Forelimb muscle (tissue), 1 donor: ENCODE measurements at places on chromosomes 12 and 14. TPM values are rescaled to one million over a fixed set of nuclear protein-coding genes. Genes with fewer than 3 reads are reported as not detected.

DNA sequence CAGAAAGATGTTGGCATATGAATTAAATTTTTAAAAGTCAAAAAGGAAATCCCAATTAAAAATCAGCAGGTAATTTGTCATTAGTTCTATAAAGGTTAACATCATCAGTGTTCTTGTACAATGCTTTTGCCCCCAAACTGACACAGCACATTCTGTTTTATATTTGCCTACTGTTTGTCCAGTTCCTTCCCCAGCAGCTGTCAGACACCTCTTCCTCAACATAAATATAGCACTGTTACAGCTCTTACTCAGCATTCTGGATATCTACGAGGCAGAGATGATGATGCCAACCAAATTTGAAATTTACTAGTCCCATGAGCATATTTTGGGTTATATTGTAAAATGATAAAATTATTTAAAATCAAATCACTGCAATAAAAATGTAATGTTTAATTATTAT lies 124.6 kb downstream of the SINHCAF start:
- DNase-seq = no peak

Gene PCED1B
- polyA plus RNA-seq = 0.47 TPM

Gene RHNO1
- 21.3 TPM for polyA plus RNA-seq

Gene AHNAK2
- 12.7 TPM for polyA plus RNA-seq

Gene TSHR
- 0.65 TPM for polyA plus RNA-seq

Gene SSPN
- polyA plus RNA-seq = 106 TPM

Gene TEDC1
- polyA plus RNA-seq = 4.5 TPM
